Esophagus squamous epithelium (tissue), 5 donors: ENCODE measurements at places on chromosomes 1 and 21. TPM values are rescaled to one million over a fixed set of nuclear protein-coding genes. Genes with fewer than 3 reads are reported as not detected.

DNA sequence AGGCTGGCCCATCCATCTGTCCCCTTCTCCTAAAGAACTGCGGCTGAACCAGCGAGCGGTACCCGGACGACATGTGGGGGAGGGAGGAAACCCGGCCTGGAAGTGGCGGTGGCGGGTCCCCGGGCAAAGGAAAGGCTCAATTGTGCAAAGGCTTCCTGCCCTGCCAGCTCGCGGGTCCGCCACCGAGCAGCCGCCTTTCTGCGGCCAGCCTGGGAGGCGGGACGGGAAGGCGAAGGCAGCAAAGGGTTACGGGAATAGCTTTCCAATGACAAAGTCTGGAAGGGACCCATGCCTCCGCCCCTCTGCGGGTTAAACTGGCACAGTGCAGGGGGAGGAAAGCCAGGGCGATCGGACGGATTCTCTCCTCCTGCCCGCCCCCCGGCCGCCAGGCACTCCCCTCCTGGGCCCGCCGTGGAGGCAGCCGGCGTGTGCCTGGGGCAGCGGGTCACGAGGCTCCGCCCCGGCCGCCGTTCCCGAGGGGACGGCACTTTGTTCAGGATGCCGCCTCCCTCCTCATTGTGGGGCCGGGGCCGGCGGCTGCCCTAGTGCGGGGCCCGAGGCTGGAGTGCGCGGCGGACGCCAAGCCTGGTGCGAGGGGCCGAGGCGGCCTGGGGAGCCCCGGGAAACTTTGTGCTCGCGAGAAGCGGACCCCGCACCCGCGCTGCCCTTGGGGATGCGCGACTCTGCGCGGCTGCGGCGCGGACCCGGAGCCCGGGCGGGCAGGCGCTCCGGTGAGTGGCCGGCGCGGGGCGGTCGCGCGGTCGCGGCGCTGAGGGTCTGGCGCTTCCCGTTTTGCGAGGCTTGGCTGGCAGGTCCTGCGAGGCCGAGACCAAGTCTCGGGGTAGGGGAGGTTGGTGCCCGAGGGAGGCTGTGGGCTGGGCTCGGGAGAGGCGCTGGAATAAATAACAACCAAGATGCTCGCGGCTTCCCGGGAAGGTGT, at the start of gene NAV1:
NAV1 (plus strand) TSS at position 516 of the 940 bp plus-strand sequence. CDS start 83,758 bp downstream, outside the sequence.
- DNase-seq: no peak

DNA sequence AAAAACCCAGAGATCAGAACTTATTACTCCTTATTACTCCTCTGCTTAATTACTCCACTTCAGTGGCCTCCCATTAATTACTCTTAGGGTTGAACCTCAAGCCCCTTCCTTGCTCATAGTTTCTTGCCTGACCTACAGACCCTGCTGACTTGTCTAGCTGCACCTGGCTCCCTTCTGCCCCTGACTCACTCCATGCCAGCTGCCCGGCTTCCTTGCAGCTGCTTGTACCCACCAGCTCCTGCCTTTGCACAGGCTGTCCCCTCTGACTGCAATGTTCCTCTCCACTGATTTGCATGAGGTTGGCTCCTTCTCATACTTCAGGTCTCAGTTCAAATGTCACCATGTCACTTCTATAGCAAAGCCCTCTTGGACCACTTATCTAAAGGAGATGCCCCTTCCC, 1.9 kb upstream of the PTPRU start:
- no peak for DNase-seq

GRCh38 chr1:231818337-231818736, 191.7 kb downstream of the DISC1 start:
- no peak for DNase-seq

GRCh38 chr1:46490406-46490655, 695 bp downstream of the DMBX1 start:
- no peak for DNase-seq

GRCh38 chr1:202658769-202659168, 51.5 kb downstream of the SYT2 start:
- no peak for DNase-seq

DNA sequence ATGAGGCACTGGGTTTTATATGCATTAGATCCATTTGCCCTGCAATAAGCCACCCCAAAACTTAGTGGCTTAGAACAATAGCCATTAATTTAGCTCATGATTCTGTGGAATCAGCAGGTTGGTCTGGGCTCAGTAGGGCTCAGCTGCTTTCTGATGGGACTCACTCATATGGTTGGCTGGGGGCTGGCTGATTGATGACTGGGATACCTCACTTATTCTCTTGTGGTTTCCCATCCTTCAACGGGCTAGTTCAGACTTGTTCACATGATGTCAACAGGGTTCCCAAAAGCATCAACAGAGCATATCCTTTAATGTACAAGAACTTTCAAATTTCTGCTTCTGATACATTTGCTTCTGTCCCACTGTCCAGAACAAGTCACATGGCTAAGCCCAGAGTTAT, 43.2 kb downstream of the DNM3 start:
- no peak for DNase-seq

DNA sequence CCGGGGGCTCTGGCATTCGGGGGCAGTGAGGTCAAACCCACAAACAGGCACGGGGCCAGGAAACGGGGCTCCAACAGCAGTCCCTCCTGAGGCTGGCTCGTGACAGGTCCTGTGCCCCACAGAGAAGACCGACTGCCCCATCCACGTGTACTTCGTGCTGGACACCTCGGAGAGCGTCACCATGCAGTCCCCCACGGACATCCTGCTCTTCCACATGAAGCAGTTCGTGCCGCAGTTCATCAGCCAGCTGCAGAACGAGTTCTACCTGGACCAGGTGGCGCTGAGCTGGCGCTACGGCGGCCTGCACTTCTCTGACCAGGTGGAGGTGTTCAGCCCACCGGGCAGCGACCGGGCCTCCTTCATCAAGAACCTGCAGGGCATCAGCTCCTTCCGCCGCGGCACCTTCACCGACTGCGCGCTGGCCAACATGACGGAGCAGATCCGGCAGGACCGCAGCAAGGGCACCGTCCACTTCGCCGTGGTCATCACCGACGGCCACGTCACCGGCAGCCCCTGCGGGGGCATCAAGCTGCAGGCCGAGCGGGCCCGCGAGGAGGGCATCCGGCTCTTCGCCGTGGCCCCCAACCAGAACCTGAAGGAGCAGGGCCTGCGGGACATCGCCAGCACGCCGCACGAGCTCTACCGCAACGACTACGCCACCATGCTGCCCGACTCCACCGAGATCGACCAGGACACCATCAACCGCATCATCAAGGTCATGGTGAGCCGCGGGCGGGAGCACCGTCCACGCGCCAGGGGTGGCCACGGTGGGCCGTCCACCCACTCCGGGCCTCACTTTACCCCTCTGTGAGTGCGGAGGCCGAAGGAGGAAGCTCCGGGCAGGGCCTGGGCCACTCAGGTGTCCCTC, 14.2 kb downstream of the COL6A2 start:
- DNase-seq: no peak

GRCh38 chr1:15799004-15799867, 8.2 kb downstream of the UQCRHL start:
- DNase-seq: no peak

GRCh38 chr1:154913273-154913672, 23.2 kb downstream of the PMVK start:
- no peak for DNase-seq

- no peak for DNase-seq
These were observed 36.1 kb downstream of the DEGS1 start for GRCh38 chr1:224219011-224219611.

DNA sequence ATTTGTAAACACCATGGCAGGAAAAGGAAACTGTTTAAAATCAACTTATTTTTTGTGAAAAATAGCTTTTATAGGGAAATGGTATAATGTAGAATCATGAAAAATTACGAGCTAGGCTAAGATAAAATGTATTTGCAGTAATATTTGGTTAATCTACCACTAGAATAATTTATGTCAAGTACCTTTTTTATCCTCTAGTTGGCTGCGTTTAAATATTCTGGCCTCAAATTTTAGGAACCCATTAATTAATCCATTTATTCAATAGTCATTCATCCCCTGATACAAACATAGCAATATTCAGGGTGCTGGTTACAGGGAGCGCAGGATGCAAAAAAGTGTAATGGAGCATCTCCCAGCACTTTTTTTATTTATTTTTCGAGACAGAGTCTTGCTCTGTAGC, 8.6 kb upstream of the IER5 start:
- no peak for DNase-seq

- no peak for DNase-seq
These were observed 67.5 kb upstream of the CD1D start for GRCh38 chr1:158112994-158113758.

DNA sequence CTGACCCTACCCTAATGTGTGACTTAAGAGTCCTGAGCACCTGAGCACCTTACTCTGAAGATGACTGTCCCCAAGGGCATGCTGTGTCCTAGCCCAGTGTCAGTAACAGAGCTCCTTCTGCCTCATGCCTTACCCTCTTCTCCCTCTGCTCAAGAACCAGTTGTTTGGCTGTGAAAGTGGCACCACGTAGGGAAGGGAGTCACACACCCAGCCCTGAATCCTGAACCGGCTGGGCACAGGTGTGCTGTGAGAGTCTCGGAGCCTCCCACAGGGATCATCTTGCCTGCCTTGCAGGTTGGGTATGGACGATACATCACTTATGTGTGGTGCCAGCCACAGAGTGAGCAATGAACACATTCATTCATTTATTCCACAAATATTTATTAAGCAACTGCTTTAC, 220.6 kb downstream of the DYRK1A start:
- no peak for DNase-seq

DNA sequence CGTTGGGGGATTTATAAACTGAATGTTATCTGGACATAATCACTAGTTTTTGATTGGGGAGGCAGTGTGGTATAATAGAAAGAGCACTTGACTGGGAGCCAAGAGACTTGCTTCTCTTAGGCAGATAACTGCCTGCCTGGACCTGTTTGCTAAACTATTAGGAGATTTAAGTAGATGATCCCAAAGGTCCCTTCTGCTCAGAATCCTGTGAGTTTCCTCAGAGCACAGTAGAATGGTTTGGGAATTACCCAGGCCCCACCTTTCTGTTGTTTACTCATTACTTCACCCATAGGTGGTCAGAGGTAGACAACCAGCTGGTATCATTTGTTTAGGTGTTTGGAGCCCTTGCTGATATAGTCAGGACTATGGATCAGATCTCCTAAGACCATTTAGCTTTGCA, 10.3 kb upstream of the PODN start:
- no peak for DNase-seq

DNA sequence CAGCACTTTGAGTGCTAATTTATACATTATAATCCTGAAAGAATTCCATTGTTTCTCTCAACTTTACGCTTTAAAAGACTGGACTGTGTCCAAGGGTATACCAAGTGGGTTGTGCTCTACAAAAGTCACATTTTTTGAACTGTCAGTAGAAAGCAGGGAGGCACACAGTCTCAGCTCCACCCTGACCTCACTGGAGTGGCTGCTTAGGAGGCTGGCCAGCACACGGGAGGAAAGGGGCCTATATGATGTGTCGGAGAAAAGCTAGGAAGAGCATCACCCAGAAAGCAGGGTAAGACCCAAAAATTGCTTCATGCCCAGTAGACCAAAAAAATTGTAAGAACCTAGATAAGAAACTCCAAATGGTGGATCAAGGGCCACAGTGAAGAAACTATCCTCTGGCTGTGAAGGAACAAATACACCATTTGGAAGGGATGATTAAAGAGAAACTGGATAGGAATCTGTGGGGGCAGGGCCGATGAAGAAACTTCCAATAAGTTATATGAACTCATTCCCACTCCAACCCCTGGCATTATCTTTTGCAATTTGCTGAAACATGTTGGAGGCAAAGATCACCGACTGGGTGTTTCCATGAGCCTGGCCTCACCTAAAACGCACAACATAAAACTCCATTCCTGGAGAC, 1.9 kb downstream of the S100A10 start:
- no peak for DNase-seq

DNA sequence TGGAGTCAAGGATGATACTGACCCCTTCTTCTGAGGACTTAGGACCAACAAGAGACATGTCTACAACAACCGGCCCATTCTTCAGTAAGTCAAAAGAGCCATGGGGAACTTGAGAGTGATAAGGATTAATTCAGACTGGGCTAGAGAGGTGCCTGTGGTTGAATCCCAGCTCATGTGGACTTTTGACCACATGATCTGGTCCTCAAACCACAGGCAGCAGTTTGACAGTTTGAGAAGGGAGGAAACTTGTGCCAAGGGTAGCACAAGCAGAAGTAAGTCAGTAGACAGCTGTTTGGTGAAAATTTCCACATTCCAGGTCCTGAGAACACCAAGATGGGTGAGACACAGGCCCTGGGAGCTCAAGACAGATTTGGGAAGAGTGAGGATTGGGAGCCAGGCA, 19.8 kb downstream of the SH3BP5L start:
- no peak for DNase-seq

GRCh38 chr1:82215056-82215852, 414.5 kb downstream of the ADGRL2 start:
- DNase-seq: no peak

DNA sequence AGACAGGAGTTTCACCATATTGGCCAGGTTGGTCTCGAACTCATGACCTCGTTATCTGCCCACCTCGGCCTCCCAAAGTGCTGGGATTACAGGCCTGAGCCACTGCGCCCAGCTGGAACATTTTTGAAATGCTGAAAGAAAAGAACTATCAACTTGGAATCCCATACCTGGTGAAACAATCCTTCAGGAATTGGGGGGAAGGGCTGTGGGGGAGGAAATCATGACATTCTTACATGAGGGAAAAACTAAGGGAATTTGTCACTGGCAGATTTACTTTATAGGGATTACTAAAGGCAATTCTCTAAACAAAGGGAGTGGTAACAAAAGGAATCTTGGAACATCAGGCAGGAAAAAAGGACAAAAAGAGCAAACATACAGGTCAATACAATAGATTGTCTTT, 25.8 kb downstream of the NDUFS5 start:
- DNase-seq: no peak

GRCh38 chr21:32143241-32143939, 135.5 kb downstream of the MIS18A start:
- no peak for DNase-seq

- DNase-seq: no peak
These were observed 25.1 kb upstream of the MROH9 start for GRCh38 chr1:170910273-170910672.

- no peak for DNase-seq
These were observed 29.5 kb upstream of the CLCA4 start for GRCh38 chr1:86517336-86517735.

DNA sequence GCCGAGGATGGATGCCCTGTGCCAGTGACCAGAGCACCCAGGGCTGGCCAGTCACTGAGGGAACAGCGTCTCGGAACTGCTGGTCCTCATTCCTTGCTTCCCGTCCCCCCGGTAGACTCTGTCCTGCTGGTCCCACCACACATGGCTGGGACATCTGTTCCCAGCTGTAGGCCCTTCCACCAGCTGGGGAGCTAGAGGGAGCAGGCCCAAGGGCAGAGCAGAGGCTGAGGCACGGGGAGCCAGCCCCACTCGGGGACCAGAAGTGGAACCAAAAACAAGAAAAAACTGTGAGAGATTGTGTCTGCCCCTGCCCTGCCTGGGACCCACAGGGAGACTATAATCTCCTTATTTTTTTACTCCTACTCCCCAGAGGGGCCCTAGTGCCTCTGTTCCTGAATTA, 23.8 kb downstream of the ATP8B2 start:
- DNase-seq: no peak

RHOU gene
- 4.3 TPM for total RNA-seq

BSDC1 gene
- total RNA-seq: 42.4 TPM

FCRL5 gene
- 0.08 TPM for total RNA-seq

KCNT2 gene
- not detected for total RNA-seq

CR1 gene
- total RNA-seq: 3.5 TPM

GIPC2 gene
- total RNA-seq: 3.8 TPM

GPR89B gene
- 14.2 TPM for total RNA-seq

RXFP4 gene
- total RNA-seq: not detected

SH3D21 gene
- 3.1 TPM for total RNA-seq
